SK-MEL-5 (cell line): ENCODE measurements at places on chromosomes 3 and 15. TPM values are rescaled to one million over a fixed set of nuclear protein-coding genes. Genes with fewer than 3 reads are reported as not detected.

GRCh38 chr15:60993008-60993407 is 236.1 kb downstream of the RORA start:
- DNase-seq: no peak

- DNase-seq: peak; percentile 43
Measured at GRCh38 chr3:159872374-159873109, 116.1 kb upstream of the IL12A start.

The GOLGA8H gene
- 0.29 and 0.48 TPM in 2 replicates for total RNA-seq

GRCh38 chr3:152793969-152794368 is 41.0 kb upstream of the P2RY1 start:
- no peak for DNase-seq

- no peak for DNase-seq
Measured at GRCh38 chr3:77746892-77747291, 707.0 kb downstream of the ROBO2 start.
